ENCODE measurements at places on chromosomes 11 and 22. TPM values are rescaled to one million over a fixed set of nuclear protein-coding genes. Genes with fewer than 3 reads are reported as not detected.
A peak's percentile ranks its signal among the peaks of the same experiment; 100 is the strongest.

Gene SMIM38
- total RNA-seq = 2.8 TPM

Gene SGSM1
- total RNA-seq = 1.4 TPM

DNA sequence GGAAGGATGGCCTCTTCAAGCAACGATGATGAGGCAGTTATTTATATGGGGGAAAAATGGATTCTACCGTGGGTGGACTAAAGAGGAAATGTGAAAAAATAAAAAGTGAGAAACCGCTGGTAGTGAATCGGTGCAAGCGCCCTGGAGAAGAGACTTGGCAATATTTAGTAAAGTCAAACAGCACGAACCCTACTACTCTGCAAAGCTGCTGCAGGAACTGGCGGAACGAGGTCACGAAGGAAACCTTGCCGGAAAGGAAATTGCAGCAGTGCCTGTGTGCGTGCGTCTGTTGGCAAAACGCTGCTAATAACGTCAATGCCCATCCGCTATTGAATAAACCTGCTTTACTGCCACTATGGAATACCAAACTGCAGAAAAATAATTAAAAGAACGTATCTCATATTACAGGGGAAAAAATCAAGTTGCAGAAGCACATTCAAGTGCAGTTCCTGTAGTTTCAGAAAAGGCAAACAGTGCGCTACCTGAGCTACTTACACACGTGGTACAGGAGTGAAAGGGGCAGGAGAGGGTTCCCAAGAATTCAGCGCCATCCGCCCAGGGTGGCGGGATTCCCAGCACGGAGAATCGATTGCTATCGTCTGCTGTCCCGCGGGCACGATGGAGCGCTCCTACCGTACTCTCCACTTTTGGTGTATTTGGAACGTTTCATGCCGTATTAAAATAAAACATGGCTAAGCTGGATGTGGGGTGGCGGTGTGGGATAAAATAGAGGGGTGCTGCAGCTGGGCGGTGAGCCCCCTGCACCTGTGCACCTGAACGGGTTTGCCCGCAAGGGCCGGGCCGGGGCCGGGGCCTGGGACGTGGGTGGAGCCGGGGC, 585 bp upstream of the NADSYN1 start:
- peak; percentile 86 for DNase-seq

DNA sequence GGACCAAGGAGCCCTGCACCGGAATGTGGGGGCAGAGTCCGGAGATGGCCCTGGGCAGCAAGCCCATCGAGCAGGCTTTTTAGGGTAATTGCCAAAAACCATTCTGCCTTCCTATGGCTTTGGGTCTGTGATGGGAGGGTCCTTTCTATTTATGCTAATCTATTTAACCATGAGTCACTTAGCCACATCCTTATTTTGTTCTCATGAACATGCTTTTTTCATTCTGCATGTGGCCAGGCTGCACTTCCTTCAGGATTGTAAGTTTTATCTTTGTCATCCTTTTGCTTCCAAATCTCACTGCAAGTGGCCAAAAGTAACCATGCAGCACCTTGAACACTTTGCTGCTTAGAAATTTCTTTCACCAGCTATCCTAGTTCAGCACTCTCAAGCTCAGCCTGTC, 88.3 kb downstream of the EFCAB6 start:
- no peak for DNase-seq

DNA sequence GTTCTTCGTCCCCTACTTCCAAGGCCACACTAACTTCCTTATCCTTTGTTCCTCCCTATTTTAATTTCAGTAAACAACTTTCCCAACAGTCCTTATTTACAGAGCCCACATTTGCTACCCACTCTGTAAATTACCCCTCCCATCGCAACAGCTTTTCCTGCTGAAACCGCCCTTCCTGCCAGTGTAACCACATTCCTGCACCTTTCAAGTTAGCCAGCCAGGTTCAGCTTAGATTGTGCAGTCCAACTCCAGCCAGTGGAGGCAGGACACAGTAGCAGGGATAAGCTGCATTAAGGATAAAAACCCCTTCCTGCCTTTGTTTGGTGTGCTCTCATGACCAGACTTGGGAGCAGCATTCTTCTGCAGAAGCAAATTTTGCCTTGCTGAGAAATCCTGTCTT, 768.3 kb upstream of the ARHGAP42 start:
- no peak for DNase-seq

All from Peyer's patch (tissue), 4 donors.